ENCODE measurements at places on chromosomes 12 and 14. TPM values are rescaled to one million over a fixed set of nuclear protein-coding genes. Genes with fewer than 3 reads are reported as not detected.

SLC38A4 gene
- total RNA-seq, result 0.12 TPM

FAIM2 gene
- total RNA-seq, result 0.01 TPM

GPR84 gene
- not detected for total RNA-seq

NXPH4 gene
- total RNA-seq, result 3.8 TPM

RTN1 gene
- total RNA-seq, result not detected

BDKRB1 gene
- total RNA-seq, result 0.34 TPM

OAS2 gene
- total RNA-seq, result 0.10 TPM
